ENCODE measurements at places on chromosomes 11 and 22.

DNA sequence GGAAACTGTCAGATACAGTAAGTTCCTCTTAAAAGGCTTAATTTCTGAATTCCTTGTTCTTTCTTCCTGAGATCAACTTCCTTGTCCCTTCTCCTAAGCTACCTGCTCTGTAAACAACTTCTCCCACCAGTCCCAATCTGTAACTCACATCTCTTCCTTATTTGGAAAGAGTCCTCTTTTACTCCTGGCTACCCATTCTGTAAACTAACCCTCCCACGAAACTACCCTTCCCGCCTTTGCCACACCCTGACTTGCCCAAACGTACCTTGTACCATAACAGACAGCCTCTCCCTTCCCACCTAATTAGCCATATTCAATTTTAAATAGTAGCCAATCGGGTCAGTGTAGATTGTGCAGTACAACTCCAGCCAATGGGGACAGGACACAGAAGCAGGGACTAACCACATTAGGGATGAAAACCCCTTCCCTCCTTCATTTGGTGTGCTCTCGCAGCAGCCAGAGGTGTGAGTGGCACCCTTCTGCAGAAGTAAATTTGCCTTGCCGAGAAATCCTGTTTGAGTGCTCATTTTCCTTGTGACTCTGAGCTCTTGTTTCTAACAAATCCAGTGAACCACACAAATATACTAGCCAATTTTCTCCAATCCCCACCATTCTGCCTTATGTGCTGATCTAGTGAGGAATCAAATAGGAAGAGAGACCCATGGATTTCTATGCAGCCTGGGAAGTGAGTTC, 49.5 kb downstream of the ZNF280B start:
- DNase-seq = no peak

DNA sequence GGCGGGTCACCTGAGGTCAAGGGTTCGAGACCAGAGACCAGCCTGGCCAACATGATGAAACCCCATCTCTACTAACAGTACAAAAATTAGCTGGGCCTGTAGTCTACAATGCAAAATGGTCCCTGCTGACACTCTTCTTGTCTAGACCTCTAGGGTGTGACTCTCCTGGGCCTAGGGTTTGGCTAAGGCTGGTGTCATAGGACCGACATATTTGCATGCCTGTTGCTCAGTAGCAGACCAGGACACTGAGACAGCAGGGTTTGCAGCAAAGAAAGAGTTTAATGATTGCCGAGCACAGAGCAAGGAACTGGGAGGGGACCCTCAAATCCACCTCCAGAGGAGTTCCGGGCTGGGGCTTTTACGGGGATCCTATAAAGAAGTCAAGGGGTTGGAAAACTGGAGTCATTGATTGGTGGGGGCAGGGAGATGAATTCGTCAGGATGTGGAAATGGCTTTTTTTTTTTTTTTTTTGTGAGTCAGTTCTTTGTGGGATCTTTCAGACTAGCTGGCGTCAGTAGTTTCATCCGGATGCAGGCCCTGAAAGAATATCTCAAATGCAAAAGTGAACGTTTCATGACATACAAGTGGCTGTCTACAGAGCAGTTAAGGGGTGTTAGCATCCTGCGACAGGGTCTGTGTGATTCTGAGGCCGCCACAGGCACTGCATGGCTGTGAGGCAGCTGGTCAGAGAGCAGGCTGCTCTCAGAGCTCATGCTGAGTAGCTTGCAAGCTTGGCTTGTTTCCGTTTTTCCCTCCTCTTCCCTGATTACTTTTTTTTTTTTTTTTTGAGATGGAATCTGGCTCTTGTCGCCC, 27.2 kb upstream of the A4GALT start:
- DNase-seq = no peak

- DNase-seq = no peak
These were observed 354 bp downstream of the POLR2L start for GRCh38 chr11:841981-842369.

DNA sequence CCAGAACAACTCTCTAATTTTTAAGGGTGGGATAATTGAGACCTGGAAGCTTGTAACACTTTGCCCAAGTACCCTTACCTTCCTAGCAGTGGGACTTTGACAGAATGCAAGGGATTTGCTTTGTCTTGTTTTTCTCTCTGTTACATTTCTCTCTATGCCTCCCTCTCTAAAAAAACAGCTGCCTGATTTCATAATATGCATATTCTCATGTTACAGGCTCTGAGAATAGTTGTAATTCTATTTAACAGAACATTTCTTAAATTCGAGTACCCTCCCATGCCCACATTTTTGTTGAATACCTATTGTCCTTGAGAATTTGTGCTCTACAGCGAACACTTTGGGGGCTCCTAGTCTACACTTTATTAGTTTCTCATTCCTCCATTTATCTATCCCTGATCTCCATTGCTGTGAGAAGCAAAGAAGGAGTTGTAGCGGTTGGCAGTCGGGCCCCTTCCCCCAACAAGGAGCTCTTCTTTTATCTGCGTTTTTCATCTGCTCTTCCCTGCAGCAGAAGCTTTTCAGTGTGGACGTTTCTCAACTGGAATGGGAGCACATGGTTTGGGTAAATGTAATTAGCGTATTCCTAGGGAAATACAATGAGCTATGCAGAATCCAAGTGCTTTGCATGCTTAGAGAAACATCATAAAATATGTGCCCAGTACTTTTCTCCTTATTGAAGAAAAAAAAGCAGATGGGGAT, 117.7 kb upstream of the CCDC90B start:
- no peak for DNase-seq

DNA sequence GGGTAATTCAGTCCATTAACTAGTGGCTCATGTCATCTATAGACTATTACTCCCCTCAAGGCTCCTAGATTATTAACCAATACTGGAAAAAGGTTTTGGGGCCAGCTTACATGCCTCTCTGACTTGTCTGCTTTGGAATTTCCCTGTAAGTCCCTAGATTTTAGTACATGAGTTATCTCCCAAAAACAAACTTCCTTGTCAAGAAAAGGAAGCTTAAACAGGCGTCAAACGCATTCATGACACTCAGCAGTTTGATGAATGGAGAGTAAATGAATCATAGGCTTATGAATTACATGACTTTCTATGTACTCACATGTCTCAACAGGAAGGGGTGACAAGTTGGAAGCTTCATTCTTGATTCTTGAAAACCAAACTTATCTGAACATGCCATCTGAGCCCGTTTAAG, 70.8 kb downstream of the BLID start:
- no peak for DNase-seq

DNA sequence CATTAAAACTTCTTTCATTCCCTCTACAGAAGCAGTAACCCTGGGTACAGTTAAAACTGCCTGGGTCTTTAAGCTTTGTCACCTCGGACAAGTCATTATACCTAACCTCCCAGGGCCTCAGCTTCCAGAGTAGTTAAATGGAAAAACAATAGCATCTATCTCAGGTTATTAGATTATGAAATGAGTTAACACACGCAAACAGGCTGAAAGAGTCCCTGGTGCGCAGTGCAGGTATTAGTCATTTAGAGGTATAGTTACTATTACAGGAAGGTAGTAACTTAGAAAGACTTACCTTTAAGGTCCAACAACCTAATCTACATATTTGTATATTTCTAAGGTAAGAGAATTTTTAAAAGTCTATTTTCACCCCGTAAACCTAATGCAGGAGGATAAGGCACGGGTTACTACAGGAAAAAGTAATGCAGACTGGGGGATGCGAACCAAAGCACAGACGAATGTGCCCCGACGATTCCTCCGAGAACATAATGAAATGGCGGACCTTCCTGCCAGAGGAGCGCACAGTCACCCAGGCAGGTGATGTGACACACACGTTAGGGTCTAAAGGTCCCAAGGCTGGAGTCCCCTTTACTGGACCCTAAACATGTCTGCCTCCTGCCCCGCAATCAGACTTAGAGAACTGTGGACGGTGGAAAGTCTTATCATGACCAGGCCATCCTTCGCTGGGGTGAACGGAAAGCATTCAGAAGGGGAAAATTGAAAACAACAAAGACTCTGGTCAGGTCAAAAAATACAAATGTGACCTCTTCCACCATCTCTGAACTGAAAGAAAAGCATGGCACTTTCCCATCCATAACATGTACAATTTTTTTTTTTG, 1.3 kb downstream of the NAP1L4 start:
- no peak for DNase-seq

DNA sequence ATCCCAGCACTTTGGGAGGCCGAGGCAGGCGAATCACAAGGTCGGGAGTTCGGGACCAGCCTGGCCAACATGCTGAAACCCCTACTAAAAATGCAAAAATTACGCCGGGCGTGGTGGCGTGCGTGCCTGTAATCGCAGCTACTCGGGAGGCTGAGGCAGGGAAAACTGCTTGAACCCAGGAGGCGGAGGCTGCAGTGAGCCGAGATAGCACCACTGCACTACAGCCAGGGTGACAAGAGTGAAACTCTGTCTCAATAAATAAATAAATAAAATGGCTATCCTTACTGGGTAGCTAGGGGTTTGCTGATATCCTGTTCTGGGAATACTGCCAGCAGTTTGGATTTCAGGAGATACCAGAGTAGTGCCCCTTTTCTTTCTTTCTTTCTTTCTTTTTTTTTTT, 2.4 kb upstream of the RBM14 start:
- no peak for DNase-seq

DNA sequence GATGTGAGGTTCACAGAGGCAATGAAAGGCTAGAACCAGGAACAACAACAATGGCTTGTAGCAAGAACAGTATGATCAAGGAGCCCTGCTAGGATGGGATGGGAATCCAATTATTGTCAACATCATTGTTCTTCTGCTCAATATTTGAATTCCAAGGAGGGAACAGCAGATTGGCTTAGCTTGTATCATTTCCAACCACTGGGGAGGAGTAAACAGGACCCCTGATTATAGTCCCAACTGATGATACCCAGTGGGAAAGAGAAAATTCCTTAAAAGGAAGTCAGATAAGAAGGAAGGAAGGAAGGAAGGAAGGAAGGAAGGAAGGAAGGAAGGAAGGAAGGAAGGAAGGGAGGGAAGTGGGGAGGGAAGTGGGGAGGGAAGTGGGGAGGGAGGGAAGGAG, 69.5 kb upstream of the ZC3H12C start:
- no peak for DNase-seq
